ENCODE measurements at places on chromosomes 13 and 19.

DNA sequence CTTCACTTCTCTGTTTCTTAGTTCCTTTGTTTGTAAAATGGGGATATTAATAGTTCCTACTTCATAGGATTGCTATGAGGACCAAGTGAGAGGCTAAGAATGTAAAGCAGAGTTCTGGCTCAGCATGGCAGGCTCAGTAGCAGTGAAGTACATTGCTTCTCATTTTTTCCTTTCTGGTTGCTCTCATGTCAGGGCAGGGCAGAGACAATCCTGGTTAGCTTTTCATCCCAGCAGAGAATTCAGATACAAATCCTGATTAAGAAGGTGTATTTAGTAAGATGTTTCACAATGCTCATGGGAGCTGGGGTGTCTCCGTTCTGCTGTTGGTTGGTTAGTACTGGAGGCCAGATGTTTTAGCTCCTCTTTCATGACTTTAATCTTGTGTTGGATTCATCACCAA is 42.9 kb downstream of the WASF3 start:
- DNase-seq: no peak

GRCh38 chr13:35843272-35843671 is 287.9 kb downstream of the DCLK1 start:
- no peak for DNase-seq

DNA sequence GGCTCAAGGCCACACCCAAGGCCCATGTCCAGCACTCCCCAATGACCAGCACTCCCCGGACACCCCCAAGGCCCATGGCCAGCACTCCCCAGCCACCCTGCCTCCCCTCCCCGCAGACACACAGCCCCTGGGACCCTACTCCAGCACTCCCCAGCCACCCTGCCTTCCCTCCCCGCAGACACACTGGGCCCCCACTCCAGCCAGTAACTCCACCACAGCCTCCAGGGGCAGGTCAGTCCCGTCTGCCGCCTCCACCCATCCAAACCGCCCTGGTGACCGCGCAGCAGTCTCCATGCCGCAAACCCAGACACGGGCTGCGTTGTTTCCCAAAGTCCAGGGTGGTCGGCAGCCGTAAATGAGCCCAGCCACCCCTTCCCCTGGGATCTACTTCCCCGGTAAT is 70.7 kb downstream of the SPACA7 start:
- DNase-seq: no peak

DNA sequence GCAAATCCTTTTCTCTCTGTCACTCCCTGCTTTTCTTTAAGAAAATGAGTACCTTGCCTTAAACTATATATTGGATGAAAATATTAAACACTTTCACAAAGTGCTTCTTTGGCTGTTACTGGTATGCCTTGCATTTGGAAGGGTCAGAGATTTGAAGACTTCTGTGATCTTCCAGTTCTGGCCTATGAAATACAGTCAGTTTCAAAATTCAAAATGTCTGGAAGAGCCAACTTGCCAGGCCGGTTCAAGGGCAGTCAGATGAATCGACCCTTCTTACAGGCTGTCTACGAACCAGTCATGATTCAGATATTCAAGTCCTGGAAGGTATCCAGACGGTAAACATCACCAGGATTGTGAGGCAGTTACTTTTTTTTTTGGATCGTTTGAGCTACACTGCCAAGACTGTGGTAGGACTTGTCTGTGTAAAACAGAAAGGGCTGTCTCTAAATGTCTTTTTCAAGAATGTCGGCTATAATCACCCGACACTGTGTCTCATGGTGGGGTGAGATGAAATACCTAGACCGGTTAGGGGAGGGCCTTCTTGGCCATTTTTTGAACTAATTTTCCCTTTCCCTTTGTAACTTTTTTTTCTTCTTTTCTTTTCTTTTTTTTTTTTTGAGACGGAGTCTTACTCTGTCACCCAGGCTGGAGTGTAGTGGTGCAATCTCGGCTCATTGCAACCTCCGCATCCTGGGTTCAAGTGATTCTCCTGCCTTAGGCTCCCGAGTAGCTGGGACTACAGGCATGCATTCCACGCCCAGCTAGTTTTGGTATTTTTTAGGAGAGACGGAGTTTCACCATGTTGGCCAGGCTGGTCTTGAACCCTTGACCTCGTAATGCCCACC is 11.2 kb downstream of the ACTN4 start:
- no peak for DNase-seq

DNA sequence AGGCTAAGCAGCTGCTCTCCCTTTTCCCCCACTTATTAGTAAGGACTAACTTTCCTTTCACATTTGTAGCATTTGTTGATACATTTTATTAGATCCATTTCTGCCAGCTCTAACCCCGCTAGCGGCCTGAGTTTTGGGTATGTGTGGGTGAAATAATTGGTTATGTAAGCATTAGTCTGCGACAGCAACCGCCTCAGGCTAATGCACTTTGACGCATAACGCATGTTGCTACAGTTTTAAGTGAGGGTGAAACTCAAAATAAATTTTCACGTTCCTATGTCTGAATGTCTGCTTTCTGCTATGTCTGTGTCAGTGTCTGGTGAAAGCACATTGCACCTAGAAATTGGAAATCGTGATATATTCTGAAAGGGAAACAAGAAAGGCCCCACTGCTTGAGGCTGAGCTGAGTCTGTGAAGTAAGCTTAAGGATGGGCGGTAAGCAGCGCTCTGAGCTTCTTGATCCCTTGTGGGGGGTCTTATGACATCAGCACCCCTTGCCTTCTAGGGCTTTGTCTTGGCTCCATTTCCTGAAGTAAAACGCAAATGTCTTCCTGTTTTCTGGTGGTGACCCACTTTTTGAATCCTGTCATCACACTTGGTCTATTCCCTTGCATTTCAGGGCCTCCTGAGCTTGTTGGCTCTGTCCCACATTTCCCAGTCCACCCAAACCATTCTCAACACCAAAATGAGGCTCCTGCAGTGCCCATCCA is 648.3 kb upstream of the ARGLU1 start:
- no peak for DNase-seq
